ENCODE measurements at places on chromosomes 4 and X.

DNA sequence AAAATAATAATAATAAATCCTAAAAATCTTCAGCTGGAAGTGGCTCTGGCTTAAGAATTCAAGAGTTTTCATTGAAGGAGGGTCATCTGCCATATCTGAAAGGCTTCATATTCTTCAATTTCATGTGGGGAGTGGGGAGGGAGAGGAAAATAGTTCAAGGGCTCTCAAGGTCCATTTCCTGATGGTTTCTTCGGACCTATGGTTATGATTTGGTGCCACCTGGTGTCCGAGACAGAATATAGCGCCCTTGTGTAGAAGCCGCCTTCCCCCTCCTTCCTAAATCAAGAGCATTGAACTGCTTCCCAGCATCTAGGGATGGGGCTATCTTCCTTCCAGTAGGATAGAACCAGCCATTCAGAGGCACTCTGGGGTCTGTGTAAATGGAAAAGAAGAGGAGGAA lies 34.3 kb downstream of the NLGN3 start:
- DNase-seq = peak; percentile 49

DNA sequence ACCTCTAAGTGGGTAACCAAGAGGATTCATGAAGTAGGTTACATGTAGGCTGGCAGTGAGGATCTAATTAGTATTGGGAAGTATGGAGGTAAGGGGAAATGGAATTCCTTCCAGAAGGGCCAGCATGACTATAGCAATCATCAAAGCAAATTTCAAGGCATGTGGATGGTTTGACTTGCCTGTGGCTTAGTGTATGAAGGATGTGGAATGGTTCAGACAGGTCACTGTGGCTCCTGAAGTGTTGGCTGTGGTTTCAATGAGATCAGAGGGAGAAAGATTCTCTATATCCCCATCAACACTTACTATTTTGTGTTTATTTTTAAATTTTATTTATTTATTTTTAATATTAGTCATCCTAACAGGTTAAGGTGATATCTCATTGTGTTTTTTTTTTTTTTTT lies 121.6 kb upstream of the TBC1D9 start:
- no peak for DNase-seq

DNA sequence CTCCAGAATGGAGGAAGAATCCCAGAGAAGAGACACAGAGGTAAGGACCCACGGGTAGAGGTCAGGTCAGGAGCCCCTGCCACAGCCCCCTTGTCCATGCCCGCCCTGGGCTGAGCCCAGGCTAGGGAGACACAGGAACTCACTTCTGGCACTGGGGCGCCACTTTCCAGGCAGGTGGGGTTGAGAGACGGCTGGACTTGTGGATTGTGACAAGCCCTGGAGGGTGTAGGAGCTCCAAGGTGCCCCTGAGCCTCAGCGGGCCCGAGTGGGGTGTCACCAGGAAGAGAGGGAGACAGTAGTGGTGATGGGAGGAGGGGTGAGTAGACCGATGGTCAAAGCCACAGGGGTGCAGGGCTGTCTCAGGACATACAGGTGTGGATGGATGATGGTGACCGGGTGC lies 58.9 kb downstream of the WFS1 start:
- no peak for DNase-seq

- DNase-seq = no peak
These were observed 67.6 kb downstream of the PDGFRA start for GRCh38 chr4:54296548-54297203.

DNA sequence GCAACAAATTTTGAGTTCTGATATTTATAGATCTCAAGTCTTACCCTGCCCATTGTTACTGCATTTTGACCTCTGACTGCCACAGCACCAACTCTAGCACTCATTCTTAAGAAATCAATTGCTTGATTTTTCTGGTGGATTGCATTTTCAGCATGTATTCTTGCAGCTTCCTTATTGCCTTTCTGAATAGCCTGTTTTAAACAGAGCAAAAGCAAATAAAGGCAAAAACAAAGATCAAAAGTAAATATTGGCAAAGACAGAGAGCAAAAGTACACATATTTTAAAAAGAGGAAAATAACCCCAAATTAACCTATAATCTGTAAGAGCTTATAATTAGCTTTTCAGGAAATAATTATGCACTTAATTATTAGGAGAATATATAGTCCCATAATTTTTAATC lies 129.4 kb upstream of the TENT5D start:
- DNase-seq = no peak

GRCh38 chrX:136143711-136144110 lies 3.6 kb upstream of the FHL1 start:
- DNase-seq = no peak

DNA sequence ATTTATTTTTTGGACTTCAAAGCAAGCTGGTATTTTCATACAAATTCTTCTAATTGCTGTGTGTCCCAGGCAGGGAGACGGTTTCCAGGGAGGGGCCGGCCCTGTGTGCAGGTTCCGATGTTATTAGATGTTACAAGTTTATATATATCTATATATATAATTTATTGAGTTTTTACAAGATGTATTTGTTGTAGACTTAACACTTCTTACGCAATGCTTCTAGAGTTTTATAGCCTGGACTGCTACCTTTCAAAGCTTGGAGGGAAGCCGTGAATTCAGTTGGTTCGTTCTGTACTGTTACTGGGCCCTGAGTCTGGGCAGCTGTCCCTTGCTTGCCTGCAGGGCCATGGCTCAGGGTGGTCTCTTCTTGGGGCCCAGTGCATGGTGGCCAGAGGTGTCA lies 15.3 kb downstream of the FGFR3 start:
- no peak for DNase-seq

DNA sequence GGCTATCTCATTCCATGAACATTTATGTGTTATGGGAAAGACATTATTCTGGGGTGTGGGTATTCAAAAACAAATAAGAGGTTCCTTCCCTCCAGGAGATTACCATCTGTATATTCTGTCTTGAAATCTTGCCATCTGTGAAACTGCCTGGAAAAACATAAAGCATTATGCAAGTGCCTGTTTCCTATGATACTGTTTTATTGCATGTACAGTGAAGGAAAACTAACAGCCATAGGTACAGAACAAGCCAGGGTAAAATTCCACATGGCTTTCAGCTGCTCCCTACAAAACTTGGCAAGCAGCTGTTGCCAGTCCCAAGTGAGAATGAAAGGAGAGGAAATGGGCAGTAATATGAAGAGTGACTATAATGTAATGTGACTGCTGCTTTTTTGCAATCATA lies 136.0 kb downstream of the GUCY2F start:
- DNase-seq = no peak

- no peak for DNase-seq
These were observed 2.9 kb upstream of the MND1 start for GRCh38 chr4:153341575-153342090.

GRCh38 chr4:40205259-40206198 lies 8.7 kb downstream of the RHOH start:
- DNase-seq = no peak

GRCh38 chr4:100852326-100852725 lies 334.5 kb upstream of the EMCN start:
- no peak for DNase-seq

DNA sequence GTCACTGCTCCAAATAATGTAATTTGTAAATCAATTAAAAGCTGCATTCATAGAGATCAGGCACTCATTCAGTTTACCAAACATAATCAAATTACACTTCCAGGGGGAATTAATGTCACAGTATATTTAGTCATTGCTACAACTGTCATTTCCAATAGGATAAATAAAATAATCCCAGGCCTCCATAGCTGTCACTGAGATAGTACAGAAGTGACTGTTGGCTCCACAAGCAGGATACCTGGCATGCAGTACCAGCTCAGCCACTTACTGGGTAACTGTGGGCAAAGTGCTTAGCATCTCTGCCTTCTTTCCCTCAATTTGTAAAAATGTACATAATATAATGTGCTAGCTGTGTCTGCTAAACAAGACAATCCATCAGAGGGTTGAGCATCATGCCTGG lies 128.1 kb downstream of the CAMK2D start:
- DNase-seq = no peak

GRCh38 chr4:25852103-25852502 lies 10.7 kb downstream of the SEL1L3 start:
- no peak for DNase-seq

GRCh38 chrX:104330966-104331365 lies 76.2 kb upstream of the ESX1 start:
- DNase-seq = no peak

- no peak for DNase-seq
These were observed 6.6 kb downstream of the SCML1 start for GRCh38 chrX:17743913-17744312.

GRCh38 chr4:112979881-112980421 lies 69.5 kb upstream of the ANK2 start:
- DNase-seq = no peak

DNA sequence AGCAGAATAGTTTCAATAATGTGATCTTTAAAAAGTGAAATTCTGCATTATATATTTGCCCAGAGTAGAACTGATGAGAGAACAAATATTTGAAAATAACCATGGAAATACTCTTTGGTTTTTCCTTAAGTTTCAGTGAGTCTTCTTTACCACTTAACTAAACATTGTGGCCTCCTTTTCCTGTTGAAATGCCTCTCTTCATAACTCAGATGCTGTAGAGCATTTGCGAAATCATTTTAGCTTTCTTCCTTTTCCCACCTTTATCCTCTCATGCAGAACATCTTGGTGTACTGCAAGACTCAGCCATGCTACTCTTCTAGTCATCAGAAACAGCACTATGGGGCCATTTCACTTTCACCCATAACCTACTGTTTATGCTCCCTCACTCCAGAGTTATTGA lies 48.2 kb downstream of the CASK start:
- DNase-seq = no peak

DNA sequence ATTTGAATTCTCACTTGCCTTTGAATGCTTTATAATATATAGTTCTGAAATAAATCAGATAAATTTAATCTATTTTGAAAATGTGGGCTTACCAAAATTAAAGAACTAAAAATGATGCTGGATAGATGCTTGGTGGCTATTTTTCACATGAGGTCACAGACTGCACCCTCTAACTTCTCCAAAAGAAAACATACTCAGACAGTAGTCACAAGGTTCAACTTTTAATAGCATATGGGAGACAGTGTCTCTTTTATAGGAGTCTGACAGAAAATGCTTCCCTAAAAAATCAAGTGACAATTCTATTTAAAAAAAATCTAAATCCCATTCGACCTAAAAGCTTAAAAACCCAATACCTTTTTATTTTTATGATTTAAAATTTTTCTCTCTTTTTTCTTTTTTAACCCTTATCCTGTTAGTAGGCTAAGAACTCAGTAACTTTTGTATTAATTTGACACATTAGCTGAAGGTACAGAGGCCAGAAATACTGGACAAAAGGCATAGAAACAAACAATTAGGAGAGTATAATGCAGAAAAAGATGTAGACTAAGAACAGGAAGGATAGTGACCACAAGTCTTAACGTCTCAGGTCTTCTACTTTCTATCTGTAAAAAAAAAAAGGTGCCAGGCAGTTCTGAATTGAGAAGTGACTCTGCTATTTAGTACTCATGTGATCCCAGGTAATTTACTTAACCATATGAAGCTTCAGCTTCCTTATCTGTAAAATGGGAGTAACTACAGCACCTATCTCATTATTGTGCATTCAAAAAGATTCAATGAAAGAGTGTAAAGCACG lies 7.6 kb downstream of the TIGD4 start:
- no peak for DNase-seq

DNA sequence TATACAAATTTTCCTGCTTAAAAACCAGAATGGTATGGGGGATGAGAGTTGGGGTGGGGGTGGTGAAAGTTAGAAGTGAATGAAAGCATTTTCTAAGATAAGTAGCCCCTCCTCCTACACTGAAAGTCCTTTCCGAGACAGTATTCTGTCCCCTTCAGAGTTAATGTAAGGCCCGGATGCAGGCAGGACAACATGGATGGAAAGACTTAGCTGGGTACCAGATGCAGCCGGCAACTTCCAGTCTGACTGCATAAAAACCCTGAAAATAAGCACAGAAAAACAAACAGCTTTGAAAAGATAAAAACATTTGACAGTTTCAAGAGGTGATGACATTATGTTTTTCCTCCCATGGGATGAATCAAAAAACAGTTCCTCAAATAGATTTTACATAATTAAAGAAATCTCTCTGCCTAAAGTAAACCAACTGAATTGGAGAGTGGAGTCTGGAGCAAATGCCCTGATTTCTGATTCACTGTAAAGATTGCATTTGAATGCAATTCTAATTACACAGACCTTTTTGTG lies 196.3 kb downstream of the GPAT3 start:
- DNase-seq = no peak

GRCh38 chrX:107542500-107542899 lies 85.8 kb upstream of the PRPS1 start:
- no peak for DNase-seq

DNA sequence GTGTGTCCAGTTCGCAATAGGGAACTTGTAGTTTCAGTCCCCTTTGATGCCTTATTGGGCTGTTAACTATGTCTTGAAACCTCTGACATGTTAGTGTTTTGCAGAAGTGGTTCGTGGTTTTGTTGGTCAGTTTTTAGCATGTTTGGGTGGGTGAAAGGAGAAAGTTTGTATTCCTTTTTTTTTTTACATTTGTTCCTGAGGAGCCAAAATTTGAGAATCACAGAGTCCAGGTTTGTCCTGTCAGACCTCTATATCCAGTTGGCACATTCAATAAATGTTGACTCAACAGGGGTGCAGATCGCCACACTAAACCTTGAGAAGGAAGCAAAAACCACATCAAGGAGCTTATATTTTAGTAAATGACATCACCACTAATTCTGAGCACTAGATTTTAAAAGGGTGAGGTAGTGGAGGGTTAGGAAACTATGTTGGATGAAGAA lies 26.2 kb downstream of the DLG3 start:
- DNase-seq = no peak

GRCh38 chrX:154369449-154370299 lies 4.8 kb downstream of the FLNA start:
- peak; percentile 83 for DNase-seq

DNA sequence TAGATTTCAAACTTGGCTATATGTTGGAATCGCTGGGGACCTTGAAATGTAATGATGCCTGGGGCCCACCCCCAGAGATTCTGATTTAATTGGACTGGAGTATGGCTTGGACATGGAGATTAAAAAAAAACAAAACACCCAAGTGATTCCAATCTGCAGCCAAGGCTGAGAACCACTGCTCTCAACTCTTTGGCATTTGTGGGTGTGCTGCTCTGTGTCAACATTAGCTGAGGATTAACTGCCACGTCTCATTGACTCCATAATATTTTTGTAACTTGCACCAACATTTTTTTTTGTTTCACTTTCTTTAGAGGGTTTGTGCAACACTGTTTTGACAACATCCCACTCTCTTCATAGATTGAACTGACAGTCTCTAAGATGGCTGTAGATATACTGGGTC lies 41.1 kb upstream of the PDK3 start:
- DNase-seq = no peak

- DNase-seq = no peak
These were observed 56.0 kb downstream of the MED28 start for GRCh38 chr4:17670423-17670822.

GRCh38 chr4:99857307-99857706 lies 36.9 kb downstream of the LAMTOR3 start:
- no peak for DNase-seq

DNA sequence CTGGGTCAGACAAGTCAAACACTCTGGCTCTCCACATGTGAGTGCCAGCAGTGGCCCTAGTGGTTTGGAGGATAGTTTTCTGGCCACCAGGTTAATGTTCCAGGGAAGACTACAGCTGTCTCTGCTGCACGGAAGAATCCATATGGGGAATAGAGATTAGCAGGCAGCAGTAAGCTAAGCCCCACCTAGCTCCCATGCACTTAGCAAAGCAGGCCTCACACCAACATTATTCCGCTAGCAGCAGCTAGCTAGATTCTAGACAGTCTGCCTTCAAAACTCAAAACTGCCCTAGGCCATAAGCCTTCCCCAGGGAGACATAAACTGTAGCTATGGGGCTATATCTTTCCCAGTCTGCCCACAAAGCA lies 203.4 kb downstream of the CHIC1 start:
- no peak for DNase-seq

- DNase-seq = no peak
These were observed 35.3 kb upstream of the TENM3 start for GRCh38 chr4:182207830-182208396.

All from right forelimb (tissue), 1 donor.